Myometrial cell (primary cell): ENCODE measurements at places on chromosomes 2 and 18. TPM values are rescaled to one million over a fixed set of nuclear protein-coding genes. Genes with fewer than 3 reads are reported as not detected.

COLEC12 gene
- total RNA-seq: 0.18 and 0.29 TPM in 2 replicates

COL6A3 gene
- total RNA-seq: 1,153 and 1,391 TPM in 2 replicates

COL4A4 gene
- total RNA-seq: not detected in 2 replicates

MERTK gene
- total RNA-seq: not detected in 2 replicates

DPYSL5 gene
- total RNA-seq: under 0.01 TPM in 1 of 2 replicates, not detected in the other

LOXHD1 gene
- not detected in 2 replicates for total RNA-seq

STON1 gene
- total RNA-seq: 15.0 and 19.7 TPM in 2 replicates

RND3 gene
- 136 and 161 TPM in 2 replicates for total RNA-seq

ACAA2 gene
- total RNA-seq: 19.7 and 23.6 TPM in 2 replicates

CLK1 gene
- total RNA-seq: 21.6 and 45.6 TPM in 2 replicates

BCL11A gene
- total RNA-seq: under 0.01 and 0.18 TPM in 2 replicates

CHRND gene
- not detected in 2 replicates for total RNA-seq

TAF1B gene
- total RNA-seq: 9.5 and 23.2 TPM in 2 replicates

SESTD1 gene
- total RNA-seq: 6.4 and 9.8 TPM in 2 replicates

AGXT gene
- not detected in 2 replicates for total RNA-seq

IL1B gene
- total RNA-seq: 0.18 TPM in 1 of 2 replicates, not detected in the other

FOXI3 gene
- total RNA-seq: not detected in 2 replicates

ZNF514 gene
- total RNA-seq: 2.6 and 5.0 TPM in 2 replicates

NT5DC4 gene
- total RNA-seq: not detected in 2 replicates

SCYGR4 gene
- total RNA-seq: not detected in 2 replicates

CPLX4 gene
- not detected in 2 replicates for total RNA-seq

NIFK gene
- total RNA-seq: 28.8 and 70.9 TPM in 2 replicates

ANTXR1 gene
- total RNA-seq: 43.8 and 45.2 TPM in 2 replicates

CD8B2 gene
- not detected in 2 replicates for total RNA-seq

SFXN5 gene
- total RNA-seq: 15.0 and 16.1 TPM in 2 replicates

CFAP65 gene
- not detected in 2 replicates for total RNA-seq

ADD2 gene
- not detected in 2 replicates for total RNA-seq

KDM3A gene
- 6.6 and 12.9 TPM in 2 replicates for total RNA-seq

MOCOS gene
- 1.2 and 1.7 TPM in 2 replicates for total RNA-seq

ARHGAP28 gene
- 4.1 and 7.5 TPM in 2 replicates for total RNA-seq

MRPL19 gene
- total RNA-seq: 45.3 and 66.8 TPM in 2 replicates

WDR33 gene
- 12.7 and 14.2 TPM in 2 replicates for total RNA-seq

OSR1 gene
- total RNA-seq: 2.3 and 2.9 TPM in 2 replicates

IL37 gene
- not detected in 2 replicates for total RNA-seq

CMPK2 gene
- total RNA-seq: under 0.01 and 0.18 TPM in 2 replicates

PIEZO2 gene
- not detected in 2 replicates for total RNA-seq

IMMT gene
- total RNA-seq: 75.7 and 81.9 TPM in 2 replicates

SLC38A11 gene
- not detected in 2 replicates for total RNA-seq

OR6B2 gene
- not detected in 2 replicates for total RNA-seq

LIMS4 gene
- total RNA-seq: 2.3 and 8.0 TPM in 2 replicates

KYNU gene
- total RNA-seq: 4.3 and 6.0 TPM in 2 replicates

CCDC102B gene
- 1.4 and 6.9 TPM in 2 replicates for total RNA-seq

SLC4A3 gene
- total RNA-seq: 5.5 and 5.7 TPM in 2 replicates

EPB41L3 gene
- not detected in 2 replicates for total RNA-seq

GULP1 gene
- 25.5 and 26.2 TPM in 2 replicates for total RNA-seq

LBH gene
- 8.9 and 10.8 TPM in 2 replicates for total RNA-seq

PLCL1 gene
- total RNA-seq: 0.35 and 0.58 TPM in 2 replicates

RAB17 gene
- total RNA-seq: not detected in 2 replicates

DES gene
- total RNA-seq: 83.3 and 119 TPM in 2 replicates

SPDYA gene
- total RNA-seq: under 0.01 and 0.18 TPM in 2 replicates

ZNF396 gene
- total RNA-seq: 0.89 TPM in 1 of 2 replicates, not detected in the other

LIPG gene
- 2.9 and 5.8 TPM in 2 replicates for total RNA-seq

RFX8 gene
- total RNA-seq: 1.8 and 3.7 TPM in 2 replicates

INPP4A gene
- total RNA-seq: 17.4 and 21.6 TPM in 2 replicates

SLC14A1 gene
- total RNA-seq: 0.29 and 0.89 TPM in 2 replicates
